Activated CD4-positive, CD25-positive, alpha-beta regulatory T cell (primary cell): ENCODE measurements at places on chromosomes 2 and 18.

DNA sequence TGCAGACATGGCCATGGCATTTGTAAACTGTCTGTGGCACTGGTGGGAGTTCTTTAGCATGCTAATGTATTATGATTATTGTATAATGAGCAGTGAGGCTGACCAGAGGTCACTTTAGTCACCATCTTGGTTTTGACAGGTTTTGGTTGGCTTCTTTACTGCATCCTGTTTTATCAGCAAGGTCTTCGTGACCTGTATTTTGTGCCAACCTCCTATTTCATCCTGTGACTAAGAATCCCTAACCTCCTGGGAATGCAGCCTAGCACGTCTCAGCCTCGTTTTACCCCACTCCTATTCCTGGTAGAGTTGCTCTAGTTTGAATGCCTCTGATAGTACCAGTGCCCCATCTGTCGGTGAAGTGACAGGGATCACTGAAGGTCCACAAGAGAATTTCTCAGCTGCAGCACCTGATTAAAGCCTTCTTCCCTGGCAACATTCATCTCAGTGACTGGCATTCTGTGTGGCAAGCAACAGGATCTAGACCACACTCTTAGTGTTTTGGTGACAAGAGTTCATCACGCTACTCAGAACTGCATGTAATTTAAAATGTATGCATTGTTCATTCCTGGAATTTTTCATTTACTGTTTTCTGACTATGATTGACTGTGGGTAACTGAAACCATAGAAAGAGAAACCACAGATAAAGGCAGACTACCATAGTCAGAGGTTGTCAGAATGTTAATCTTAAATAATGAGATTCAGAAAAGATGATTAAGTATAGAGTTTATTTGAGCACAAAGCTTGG is 43.0 kb upstream of the GPR39 start:
- DNase-seq: no peak

GRCh38 chr2:159095813-159096212 is 127.4 kb downstream of the TANC1 start:
- no peak for DNase-seq

- DNase-seq: no peak
Measured at GRCh38 chr18:49212819-49213218, 247.6 kb downstream of the DYM start.

DNA sequence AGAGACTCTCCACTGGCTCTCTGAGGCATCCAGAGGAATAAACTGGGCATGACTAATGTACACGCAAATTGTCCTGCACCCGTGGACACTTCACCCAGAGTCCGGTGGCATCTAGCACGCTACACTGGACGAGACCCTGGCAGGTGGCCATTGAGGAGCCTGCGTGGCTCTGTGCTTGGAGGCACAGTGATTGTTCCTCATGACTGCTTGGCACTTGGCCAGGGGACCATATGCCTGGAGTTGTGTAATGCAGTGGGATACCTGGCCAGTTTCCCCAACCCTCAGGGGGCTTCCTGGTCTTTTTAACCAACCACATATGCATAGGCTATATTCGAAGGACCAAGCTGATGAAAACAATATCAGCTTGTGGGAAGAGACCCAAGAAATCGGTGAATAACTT is 66.6 kb downstream of the MTCL1 start:
- DNase-seq: no peak

DNA sequence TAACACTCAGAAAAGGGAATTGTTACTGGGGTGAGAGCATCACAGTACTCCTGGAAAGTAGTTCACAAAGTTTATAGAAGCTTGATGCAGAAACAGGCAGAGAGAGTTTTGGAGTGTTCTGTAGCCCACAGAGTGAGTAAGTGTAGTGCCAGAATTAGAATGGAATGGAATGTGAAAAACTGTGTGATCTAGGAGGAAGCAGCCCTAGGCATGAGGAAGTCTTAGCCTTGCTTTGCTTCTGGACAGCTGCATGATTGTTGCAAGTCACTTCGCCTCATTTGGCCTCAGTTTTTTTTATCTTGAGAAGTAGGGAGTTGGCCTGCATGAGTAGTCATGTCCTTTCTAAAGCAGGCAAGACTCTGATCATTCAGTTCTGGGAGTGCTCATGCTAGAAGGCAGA is 10.9 kb downstream of the SERPINB12 start:
- DNase-seq: no peak

DNA sequence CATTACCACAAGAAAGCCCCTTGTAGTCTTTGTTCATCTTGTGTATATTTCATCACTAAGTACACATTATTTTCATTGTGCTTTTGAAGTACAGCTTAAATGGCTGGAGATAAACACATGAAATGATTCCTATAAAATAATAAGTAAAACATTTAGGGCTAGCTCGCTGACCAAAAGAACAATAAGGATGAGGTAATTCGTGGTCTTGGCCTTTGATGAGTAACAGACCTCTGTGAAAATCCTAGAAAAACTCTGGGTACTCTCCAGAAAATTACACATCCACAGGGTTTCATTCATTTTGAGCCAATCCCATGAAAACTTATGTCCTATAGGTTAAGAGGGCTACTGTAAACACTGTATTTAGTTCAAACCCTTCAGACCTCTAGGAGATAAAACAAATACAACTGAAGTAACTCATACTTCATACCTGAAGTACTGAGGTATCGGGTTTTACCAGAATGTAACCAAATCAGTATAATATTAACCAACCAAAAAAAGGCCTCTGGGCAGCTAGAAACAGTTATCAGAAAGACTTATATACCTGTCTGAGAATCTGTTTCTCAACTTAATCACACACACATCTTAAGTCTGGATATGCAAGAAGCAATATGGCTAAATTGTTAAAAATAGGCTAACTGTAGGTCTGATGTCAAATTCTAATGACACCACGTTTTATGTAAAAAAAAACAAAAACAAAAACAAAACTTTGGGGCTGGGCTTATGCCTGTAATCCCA is 31.0 kb downstream of the CFAP36 start:
- DNase-seq: no peak

- no peak for DNase-seq
Measured at GRCh38 chr2:54065411-54065810, 50.0 kb upstream of the ACYP2 start.

GRCh38 chr2:144548532-144549191 is 28.7 kb upstream of the ZEB2 start:
- no peak for DNase-seq

- DNase-seq: no peak
Measured at GRCh38 chr18:70428439-70428838, 139.6 kb downstream of the SOCS6 start.

GRCh38 chr2:123935405-123935804 is 89.7 kb upstream of the CNTNAP5 start:
- DNase-seq: no peak

DNA sequence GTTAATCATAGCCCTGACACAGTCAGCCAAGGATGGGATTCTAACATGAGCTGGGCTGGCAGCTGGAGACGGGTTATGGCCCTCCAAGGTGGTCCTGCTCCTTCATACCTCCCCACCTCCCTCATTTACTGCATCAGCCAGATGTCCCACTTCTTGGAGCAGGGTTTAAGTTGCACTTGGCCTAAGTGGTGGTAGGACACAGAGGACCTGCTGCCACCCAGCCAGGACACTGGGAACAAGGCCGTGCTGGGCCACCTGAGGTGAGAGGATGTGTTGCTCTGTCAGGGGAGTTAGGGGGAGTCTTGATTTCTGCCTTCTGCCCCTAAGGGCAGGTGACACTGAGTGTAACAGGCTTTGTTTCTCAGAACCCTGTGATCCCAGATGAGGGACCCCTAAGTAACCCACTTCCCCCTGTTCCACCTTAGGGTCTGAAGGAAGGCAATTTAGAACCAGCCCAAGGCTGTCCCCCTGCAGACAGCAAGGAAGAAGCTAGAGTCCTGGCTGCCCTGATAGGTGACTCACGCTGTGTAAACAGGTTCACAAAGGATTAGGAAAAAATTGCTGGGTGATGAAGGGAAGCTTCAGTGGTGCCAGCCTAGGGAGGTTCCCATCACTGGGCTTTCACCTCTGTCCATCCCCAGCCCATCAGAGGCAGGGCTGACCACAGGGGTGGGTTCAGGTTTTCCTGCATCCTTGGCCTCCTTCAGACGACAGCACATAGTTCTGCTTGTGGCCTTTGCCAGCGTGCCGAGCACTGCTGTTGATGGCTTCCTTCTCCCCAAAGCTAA is 114.3 kb upstream of the MCFD2 start:
- no peak for DNase-seq

DNA sequence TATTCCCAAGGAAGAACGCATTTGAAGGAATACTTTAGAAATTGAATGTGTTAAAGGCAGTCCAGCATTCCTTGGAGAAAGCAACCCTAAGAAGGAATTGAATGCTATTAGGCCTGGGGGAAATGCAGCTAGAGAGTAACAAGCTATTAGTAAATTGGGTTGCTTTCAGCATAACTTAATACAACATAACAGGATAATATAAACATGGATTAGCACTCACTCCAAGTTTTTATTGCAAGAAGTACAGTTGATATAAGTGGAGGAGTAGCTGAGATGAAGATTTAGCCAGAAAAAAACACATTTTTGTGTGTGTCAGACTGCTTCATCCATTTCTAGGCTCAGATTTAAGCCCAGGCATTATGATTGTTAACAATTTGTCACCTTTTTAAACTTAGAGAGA is 314.6 kb downstream of the MEIS1 start:
- DNase-seq: no peak
